Posterior vena cava (tissue), 2 donors: ENCODE measurements at places on chromosomes 3 and 15. TPM values are rescaled to one million over a fixed set of nuclear protein-coding genes. Genes with fewer than 3 reads are reported as not detected.

DNA sequence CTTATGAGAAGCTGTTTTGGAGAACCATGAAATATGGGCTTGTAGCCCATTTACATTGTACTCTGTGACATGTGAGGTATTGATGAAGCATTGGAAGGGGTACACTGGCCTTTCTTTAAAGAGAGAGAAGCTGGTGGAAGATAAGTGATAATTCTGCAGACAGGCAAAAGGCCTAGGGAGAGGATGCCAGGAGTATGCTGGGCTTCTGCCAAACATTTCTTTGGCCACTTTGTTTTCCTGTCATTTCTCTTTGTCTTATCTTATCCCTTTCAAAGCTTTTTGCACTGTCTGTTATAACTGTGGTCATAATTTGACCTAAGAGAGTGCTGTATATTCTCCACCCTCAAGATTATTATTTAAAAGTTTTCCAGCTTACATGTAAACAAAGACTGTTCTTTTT, 109.6 kb upstream of the SEMA6D start:
- no peak for DNase-seq

- DNase-seq: no peak
Measured at GRCh38 chr15:75713338-75713895, 769 bp upstream of the CSPG4 start.

GRCh38 chr15:49189631-49190030, 19.6 kb downstream of the GALK2 start:
- DNase-seq: no peak

DNA sequence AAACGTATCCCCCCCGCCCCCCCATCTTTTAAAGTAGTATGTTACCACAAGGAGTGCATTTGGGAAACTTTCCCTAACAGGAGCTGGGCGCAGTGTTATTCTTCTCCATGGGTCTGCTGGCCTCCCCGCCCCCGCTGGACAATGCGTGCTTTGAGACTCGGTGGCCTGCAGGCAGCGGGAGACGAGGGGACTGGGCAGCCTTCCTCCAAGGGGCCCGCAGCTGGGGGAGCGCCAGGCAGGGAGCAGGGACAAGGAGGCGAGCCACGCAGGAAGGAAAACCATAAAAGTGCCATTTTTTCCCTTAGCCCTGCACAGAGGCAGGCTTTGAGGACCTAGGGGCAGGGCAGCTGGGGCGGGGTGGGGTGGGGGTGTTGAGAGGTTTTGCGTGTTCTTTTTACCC, 14.1 kb downstream of the SOX2 start:
- DNase-seq: no peak

- peak; percentile 95 for DNase-seq
Measured at GRCh38 chr3:51538459-51539290, at the start of gene RAD54L2. RAD54L2 (plus strand) TSS chr3:51538719; CDS start chr3:51590421, 51,702 bp downstream.

- DNase-seq: no peak
Measured at GRCh38 chr15:72163719-72164118, 33.9 kb downstream of the GRAMD2A start.

DNA sequence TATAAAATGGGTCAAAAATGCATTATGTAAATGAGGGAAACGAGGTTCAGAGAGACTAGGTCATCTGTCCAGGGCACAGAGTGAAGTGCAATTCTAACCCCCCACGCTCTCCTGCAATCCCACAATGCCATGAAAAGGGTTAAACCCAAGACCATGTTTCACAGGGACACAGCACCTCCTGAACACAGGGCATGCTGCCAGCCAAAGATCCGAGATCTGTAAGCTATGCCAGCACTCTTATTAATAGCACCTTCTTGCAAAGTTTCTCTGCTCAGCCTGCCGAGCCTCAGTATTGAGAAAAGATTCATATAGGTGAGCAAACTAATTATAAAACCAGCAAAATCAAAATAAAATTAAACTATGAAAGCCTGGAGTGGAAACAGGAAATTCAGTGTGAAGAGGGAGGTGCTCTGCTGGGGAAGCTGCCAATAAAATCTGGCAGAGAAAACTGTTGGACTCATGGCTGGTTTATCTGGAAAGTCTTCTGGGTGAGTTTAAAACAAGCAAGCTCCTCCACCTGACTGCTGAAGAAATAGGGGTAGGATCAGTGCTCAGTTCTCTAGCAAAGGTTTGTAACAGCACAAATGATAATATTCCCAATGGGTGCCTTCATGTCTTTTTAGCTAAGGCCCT, 50.3 kb downstream of the LRIG1 start:
- DNase-seq: no peak

DNA sequence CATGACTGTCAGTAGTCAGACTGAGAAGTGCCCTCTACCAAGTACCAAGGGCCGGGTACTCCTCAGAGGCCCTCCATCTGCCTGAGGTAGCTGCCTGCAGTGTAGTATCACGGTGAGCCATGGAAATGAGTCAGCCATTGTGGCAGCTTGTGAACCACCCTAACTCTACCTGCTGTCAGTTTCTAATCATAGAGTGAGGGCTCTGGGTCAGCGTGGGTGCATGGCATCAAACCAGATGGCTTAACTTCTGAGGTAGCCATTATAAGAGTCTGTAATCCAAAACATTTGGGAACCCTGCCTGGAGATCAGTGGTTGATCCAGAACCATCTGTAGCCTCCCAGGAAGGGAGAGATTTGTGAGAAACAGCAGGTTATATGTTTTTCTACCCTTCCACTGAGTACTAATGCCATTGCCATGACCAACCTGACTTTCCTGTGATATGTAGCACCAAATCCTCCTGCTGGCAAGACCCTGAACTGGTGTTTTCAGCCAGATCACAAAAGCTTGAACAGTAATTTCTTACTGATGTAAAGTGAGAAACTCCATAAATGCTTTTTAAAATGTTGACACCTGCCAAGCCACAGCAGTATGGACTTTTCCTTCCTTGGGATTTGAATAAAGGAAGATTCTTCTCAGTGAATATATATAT, 38.9 kb downstream of the ABHD2 start:
- DNase-seq: no peak

- DNase-seq: no peak
Measured at GRCh38 chr15:72786676-72787345, 3.3 kb upstream of the ADPGK start.

DNA sequence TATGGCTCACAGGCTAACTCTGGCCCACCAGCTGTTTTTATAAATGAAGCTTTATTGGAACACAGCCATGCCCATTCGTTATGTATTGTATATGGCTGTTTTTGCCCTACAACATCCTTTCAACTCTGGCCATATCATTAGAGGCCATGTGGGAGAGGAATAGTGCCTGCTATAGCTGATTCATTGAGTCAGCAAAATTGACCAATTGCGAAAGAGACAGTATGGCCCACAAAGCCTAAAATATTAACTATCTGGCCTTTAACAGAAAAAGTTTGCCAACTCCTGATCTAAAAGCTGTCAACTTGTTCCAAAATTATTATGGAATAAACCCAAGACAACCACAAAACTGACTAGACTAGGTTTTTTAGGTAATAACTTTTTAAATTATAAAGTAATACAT, 1.4 kb downstream of the NR1I2 start:
- no peak for DNase-seq

DNA sequence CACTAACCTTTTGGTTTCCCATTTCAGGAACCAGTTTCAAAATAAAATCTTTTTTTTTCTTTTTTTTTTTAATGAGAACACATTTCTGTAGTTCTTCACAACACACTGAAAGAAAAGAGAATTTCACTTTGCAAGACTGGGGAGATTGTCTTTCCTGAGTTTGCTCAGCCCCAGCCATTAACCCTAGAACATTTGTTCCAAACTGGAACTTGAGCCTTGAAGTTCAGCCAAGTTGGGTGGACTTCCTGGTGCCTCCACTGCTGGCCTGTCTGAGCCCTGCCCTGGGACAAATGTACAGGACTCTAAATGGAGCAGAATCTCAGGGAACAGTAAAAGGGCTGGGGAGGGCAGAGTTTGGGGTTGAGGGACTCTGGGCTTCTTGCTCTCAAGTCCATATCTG, 196.4 kb upstream of the LPP start:
- no peak for DNase-seq

DNA sequence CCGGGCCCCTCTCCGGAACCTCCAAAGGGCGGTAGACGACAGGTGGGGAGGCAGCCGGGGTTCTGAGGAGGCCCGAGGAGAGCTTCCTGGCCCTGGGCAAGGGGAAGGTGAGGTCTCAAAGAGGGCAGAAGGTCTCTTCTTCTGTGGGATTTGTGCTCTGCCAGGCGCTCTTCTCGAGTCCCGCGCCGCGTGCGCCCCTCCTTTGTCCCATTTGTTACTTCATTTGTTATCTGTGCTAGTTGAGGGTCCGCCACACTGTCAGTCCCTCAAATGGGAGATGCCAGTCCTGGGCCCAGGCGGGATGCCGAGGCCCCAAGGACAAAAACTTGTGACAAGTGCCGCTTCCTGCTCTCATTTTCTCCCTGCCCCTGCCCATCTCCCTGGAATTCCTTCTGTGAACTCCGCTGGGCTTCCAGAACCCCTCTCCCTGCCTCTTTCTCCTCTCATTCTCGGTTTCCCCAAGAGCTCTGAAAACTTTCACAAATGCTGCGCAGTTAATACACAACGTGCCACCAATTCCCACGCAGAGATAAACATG, 1.5 kb downstream of the ST8SIA2 start:
- DNase-seq: no peak

GRCh38 chr15:96232335-96232734, 98.2 kb upstream of the NR2F2 start:
- no peak for DNase-seq

CCR9 gene
- not detected for total RNA-seq

ZIC1 gene
- 8.7 TPM for total RNA-seq

KY gene
- 3.8 TPM for total RNA-seq

DUOXA2 gene
- total RNA-seq: not detected

PP2D1 gene
- total RNA-seq: not detected
